ENCODE measurements at places on chromosomes 3 and 15. TPM values are rescaled to one million over a fixed set of nuclear protein-coding genes. Genes with fewer than 3 reads are reported as not detected.

Gene ASB14
- total RNA-seq = 0.41 TPM

Gene TUSC7
- not detected for total RNA-seq

Gene NPAP1
- not detected for total RNA-seq

Gene LSM3
- total RNA-seq = 17.5 TPM

Gene PPARG
- total RNA-seq = 40.1 TPM

Gene SPESP1
- total RNA-seq = 1.5 TPM

Gene IQCF5
- total RNA-seq = not detected

Gene TRIM69
- 50.2 TPM for total RNA-seq

Gene DUSP7
- 24.6 TPM for total RNA-seq

Gene PLA2G4E
- 0.16 TPM for total RNA-seq

Gene ERICH6
- total RNA-seq = 0.39 TPM

Gene CEMIP
- 0.44 TPM for total RNA-seq

All from left cardiac atrium (tissue), 4 donors.